ENCODE measurements at places on chromosomes 3 and 15.

- DNase-seq, result no peak
Measured at GRCh38 chr15:76208786-76209424, 102.4 kb downstream of the ETFA start.

- DNase-seq, result no peak
Measured at GRCh38 chr15:45139770-45140169, 10.0 kb downstream of the DUOX1 start.

GRCh38 chr15:76071806-76072205, 12.0 kb downstream of the TMEM266 start:
- DNase-seq, result no peak

DNA sequence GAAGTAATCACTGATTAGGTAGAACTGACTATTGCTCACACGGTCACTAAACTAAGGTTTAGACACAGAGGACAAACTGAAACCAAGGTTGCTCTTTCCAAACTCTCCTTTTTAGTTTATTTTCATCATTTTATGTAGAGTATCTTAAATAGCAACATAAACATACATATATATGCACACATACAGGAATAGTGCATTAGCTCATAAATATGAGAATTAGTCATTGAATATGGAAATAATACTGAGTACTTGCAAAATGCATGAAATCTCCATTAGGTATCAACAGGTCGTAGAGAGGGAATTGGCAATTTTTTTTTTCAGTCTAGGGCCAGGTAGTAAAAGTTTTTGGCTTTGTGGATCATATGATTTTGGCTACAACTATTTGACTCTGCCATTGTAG, 557.1 kb downstream of the NLGN1 start:
- DNase-seq, result no peak
